Breast epithelium (tissue), 4 donors: ENCODE measurements at places on chromosomes 1 and 21. TPM values are rescaled to one million over a fixed set of nuclear protein-coding genes. Genes with fewer than 3 reads are reported as not detected.
A peak's percentile ranks its signal among the peaks of the same experiment; 100 is the strongest.

- no peak for DNase-seq
- H3K4me3 ChIP-seq = no peak overlapping the region
- H3K27ac ChIP-seq = no peak overlapping the region
- peaks cover 4% of the 10 kb centered on the region for H3K4me1 ChIP-seq
- H3K27me3 ChIP-seq = no peaks in the 10 kb centered on the region
Measured at GRCh38 chr1:41444785-41445184, 39.7 kb downstream of the EDN2 start.

- H3K27ac ChIP-seq = peak overlapping the region; percentile 50
- no peak overlapping the region for H3K4me3 ChIP-seq
- no peak for DNase-seq
- H3K4me1 ChIP-seq = no peaks in the 10 kb centered on the region
- H3K36me3 ChIP-seq = no peaks in the 10 kb centered on the region
Measured at GRCh38 chr1:46039571-46040052, 92.8 kb downstream of the PIK3R3 start.

TFAP2E gene
- total RNA-seq = 0.64 TPM

SLAMF9 gene
- not detected for total RNA-seq

LEPROT gene
- 75.5 TPM for total RNA-seq
